CD4-positive, alpha-beta T cell (primary cell): ENCODE measurements at places on chromosomes 6 and 20.

DNA sequence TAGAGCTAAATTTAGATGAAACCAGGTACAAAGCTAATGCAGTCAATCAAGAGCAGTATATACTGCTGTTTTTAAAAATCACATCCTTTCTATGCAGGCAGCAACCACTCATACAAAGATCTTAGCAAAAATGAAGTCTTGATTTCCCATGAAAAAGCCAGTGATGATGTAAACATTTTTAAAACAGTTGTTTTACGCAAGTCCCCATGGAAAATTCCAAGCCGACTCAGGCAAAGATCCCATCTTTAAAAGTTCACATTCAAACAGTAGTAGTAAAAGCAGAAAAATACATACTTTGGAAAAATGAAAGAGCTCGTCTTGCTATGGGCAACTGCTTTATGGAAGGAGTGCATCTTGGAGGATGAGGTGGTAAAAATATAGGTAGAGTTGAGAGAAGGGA lies 84.0 kb downstream of the RCAN2 start:
- no peak for DNase-seq

DNA sequence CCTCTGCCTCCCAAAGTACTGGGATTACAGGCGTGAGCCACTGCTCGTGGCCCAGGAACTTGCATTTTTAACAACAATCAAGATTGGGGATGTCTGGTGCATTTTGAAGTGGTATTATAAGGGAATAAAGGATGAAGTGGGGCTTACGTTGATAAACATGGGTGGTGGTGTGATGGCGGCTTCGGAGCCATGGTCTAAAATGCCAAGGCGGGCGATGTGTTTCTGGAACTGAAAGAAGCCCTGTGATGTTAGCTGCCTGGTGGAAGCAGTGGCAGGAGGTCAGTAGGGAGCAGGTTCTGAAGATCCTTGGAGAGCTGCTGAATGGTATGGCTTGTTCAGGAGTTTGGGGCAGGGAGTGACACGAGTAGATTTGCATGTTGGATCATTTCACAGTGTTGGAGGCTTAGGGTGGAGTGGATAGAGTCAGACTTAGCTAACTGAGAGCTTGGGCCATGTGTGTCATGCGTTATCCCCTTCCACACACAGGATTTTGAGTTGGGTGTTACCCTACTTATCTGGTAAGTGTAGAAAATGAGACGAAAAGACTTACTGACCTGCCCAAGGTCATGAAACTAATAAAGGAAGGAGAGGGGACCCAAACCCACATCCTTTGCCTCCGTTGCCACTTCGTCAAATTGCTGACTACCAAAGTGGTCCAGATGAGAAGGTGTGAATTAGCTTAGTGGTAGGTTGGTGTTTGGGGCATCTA lies 1.5 kb downstream of the NELFCD start:
- DNase-seq = no peak

DNA sequence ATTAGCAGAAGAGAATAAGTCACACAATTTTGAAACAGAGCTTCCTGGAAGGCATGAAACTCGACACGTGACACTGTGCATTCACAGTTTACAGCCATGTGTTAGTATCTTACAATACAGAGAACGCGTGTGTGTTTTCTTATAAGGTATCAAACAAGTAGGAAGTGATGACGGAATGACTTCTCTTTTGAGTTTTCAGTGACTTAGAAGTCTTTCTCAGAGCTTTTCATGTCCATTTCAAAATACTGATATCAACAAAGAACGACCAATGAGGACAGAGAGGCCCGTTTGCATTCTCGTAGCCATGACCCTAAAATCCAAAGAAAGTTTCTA lies 36.6 kb upstream of the DUSP22 start:
- DNase-seq = no peak

DNA sequence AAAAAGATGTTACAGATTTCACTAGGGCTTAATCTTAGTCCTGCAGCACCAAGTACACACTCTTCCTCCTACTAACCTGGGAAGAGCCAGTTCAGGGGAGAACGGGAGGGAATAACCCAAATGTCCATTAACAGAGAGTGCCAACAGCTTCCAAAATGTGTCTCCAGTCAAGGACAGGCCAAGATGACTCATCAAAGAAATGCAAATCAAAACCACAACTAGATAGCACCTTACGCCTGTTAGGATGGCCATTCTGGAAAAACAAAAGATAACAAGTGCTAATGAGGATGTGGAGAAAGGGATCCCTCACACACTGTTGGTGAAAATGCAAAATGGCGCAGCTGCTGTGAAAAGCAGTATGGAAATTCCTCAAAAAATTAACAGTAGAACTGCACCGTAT lies 3.8 kb upstream of the MAS1L start:
- DNase-seq = no peak

GRCh38 chr6:2799936-2800527 lies 34.8 kb downstream of the WRNIP1 start:
- no peak for DNase-seq

DNA sequence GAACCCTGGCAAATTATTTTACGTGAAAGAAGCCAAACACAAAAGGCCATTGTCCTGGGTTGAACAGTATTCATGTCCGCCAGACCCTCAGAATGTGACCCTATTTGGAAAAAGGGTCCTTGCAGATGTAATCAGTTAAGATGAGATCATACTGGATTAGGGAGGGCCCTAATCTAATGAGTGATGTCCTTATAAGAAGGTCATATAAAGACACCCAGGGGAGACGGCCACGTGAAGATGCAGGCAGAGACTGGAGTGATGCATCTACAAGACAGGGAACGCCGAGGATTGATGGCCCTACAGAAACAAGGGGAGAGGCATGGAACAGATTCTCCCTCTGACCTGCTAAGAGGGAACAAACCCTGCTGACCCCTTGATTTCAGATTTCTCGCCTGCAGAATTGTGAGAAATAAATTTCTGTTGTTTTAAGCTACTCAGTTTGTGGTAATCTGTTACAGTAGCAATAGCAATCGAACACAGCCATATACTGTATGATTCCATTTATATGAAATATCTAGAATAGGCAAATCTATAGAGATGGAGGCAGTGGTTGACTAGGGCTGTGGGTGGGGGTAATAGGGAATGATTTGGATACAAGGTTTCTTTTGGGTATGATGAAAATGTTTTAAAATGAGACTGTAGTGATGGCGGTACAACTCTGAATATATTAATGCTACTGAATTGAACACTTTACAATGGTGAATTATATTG lies 132.9 kb upstream of the NUP153 start:
- DNase-seq = no peak

GRCh38 chr20:58784321-58785074 lies 66.2 kb downstream of the GNAS-AS1 start:
- DNase-seq = no peak

GRCh38 chr6:80341330-80341729 lies 234.9 kb downstream of the BCKDHB start:
- no peak for DNase-seq

GRCh38 chr6:157019115-157019641 lies 242.0 kb downstream of the ARID1B start:
- no peak for DNase-seq

DNA sequence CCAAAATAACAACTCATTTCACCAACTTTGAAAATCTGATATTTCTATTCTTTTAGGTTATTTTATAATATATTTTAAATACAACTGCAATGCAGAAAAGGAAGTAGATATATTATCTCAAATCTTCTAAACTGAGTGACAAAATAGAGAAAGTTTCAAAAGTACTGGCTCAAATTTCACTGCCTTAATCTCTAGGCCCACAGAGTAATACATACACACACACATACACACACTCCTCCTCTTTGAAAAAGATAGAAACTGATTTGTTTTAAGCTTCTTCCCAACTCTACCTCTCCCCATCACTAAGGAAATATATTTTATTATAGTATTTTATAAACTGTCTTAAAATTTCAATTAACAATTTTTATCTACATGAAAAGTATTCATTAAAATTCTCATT lies 36.2 kb downstream of the ARHGAP18 start:
- no peak for DNase-seq

DNA sequence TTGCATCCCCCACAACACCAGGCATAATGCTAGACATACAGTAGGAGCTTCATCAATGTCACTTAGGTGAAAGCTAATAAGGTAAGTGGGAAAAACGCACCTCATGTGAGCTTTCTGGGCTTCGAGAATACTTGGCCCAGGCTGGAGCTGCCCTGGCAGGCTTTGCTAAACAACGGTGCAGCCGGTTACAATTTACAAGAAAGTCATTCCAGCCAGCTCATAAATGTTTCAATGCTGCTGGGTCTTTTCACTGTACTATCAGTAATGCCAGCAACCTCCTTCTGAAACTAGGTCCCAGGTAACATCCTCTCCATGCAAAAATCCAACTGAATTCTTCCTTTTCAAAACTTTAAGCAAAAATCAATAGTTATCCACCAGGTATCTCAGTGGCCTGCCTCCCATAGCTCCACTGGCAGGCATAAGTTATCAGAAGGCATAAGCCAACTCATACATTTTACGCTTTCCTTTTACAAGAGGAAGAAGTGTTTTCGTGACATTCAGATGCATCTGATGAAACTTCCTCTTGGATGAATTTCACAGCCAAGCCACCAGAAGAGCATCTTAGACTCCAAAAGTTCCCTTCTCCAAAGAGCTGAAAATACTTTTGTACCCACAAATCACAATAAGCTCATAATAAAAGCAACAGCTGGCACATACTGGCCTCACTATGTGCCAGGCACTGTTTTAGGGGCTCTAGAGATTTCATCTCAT lies 56.3 kb downstream of the RTN4IP1 start:
- no peak for DNase-seq

DNA sequence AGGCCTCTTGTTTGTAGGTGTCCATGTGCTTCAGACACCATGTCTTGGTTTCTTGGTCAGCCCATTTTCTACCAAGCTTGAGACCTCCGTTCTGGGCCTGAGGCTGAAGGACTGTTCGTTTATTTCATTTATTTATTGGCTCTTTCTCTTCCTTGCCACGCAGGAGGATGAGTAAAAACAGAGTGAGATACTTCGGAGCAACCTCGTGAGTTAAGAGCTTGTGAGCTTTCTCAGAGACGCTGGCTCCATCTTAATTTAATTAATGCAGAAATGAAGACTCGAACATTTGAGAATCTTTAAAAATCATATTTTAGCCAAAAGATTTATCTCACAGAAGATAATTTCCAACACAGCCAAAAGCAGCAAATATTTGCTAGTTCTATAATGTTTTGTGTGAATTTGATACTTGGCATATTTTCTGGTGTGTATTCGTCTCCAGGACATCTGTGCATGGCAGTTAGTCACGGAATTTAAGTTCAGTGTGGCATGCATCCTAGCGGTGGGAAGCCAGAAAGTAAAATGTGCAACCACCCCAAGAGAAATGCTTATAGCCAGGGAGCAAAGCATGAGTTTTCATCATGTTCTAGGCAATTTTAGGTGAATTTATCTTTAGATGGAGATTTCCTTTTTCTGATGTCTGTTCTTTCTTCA lies 76.0 kb downstream of the THBS2 start:
- DNase-seq = no peak

DNA sequence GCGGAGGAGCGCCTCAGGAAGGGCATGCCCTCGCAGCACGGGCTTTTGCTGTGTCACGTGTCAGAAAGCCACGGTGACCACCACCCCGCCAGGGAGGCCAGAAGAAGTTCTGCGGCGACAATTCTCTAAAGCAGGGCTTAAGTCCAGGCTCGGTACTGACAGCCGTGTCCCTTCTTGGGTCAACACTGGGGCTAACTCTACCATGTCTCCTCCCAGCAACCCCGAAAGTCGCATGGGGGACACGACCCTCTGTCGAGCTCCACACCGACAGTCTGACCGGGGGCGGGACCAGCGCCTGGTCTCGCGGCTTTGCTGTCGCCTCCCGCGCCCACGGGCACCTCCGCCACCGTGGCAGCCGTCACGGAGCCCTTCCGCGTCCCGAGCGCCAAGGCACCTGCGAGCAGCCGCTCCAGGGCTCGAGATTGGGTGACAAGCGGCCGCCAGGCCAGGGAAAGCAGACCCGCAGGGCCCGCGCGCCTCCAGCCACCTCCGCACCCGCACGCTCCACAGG lies 534 bp downstream of the NANP start:
- DNase-seq = no peak

DNA sequence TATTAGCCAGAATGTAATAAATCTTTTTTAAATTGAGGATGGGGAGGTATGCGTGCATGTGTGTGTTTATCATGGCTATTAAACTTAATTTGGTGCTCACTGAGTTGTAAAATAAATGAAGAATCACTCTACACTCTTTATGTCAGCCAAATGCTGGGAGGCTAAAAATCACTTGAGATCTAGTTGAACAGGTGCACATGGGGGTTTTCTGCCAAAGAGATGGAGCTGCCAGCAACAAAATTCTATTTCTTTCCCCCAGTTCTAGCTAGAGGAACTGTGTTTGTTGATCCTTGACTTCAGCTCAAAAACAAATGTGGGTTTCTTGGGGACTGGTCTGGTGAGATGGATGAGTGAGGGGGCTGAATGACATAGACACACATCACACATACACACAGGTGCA lies 183.3 kb upstream of the BTBD3 start:
- DNase-seq = no peak

DNA sequence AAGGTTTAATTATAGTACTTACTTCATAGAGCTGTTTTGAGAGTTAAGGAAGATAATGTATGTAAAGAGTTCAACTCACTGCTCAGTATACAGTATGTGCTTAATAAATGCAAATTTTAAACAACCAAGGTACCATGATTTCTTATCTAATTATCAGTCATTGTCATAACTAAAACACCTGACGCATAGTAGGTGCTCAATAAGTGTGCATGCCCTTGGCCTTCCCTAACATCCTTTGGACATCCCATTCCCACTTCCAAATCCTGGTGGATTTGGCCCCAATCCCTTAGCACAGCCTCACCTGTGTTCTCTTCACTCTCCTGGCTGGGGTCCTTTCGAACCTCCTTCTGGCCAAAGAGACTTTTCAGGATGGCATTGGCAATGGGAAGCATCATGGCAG lies 41.1 kb downstream of the SLC13A3 start:
- no peak for DNase-seq

DNA sequence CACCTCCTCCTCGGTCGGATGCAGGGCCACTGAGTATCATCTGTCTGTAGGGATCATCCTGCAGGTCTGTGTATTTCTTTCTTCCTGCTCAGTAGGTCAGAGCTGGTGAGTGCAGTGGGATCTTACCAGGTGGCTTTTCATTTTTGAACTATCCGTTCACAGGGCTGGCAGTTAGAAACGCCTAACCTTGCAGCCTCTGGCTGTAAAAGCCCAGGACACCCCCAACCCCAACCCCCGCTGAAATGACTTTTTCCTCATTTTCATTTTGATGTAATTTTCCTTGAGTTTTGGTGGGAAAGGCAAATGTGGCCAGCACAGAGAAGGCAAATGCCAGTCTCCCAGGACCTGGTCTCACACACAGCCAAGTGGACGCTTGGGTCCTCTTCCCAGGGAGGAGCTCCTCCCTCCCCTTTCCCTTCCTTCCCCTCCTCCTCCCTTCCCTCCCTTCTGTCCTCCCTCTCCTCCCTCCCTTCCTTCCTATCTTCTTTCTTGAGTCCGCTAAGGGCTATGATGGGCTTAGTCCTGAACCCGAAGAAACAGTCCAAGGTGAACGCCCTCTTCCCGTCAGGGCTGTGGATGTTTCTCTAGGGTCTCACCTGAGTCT lies 36.0 kb downstream of the TMEM242 start:
- DNase-seq = no peak
